ENCODE measurements at places on chromosomes 13 and 19.

DNA sequence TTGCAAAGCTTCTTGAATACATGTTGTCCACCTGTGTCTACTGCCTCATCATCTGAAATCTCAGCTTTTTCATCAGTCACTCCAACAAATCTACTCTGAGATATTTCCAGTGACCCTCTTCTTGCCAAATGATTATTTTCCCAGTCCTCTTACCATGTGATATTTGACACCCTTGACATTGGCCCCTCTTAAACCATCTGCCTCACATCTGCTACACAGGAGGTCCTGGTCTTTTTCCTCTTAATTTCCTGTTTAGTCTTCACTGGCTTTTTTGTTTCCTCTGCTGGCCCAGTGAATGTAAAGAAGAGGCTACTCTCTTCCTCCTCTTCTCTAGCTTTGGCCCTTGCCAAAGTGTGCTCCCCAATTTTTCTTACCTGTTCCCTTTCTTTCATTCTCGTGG is 218.7 kb downstream of the DNAJC15 start:
- no peak for DNase-seq

DNA sequence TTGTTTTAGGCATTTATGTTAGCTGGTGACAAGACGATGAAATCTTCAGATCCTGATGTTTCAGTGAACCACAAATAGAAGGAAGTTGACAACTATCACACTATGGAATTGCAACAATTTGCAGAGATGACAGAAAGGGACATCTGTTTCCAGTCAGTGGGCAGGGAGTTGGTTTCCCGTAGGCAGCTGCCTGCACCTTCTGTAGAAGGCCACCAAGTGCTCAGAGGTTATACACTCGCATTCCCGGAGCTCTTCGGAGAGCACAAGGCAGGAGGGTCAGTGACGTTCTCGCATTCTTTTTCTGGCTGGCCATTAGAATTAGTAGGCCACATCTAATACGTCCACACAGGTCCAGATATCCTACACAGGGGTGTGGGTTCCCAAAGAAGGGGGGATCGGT is 129.4 kb downstream of the SHISA2 start:
- no peak for DNase-seq

- no peak for DNase-seq
Measured at GRCh38 chr19:31819837-31820236, 470.6 kb upstream of the TSHZ3 start.

DNA sequence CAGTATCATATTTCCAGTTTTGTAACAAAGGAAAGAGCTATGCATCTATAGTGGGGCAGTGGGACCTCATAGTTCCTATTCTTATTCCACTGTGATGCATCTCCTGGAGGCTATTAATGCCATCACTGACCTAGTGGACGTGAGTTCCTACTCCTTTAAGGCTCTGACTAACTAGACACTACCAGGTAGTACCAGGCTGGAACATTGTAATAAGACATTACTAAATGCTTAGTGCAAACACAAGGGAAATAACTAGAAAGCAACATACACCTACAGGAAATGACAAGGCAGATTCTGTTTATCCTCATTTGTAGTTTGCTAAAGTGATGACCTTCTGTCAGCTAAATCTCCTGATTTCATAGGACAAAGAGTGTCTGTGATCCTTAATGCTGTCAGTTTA is 192.5 kb downstream of the POSTN start:
- DNase-seq = no peak

DNA sequence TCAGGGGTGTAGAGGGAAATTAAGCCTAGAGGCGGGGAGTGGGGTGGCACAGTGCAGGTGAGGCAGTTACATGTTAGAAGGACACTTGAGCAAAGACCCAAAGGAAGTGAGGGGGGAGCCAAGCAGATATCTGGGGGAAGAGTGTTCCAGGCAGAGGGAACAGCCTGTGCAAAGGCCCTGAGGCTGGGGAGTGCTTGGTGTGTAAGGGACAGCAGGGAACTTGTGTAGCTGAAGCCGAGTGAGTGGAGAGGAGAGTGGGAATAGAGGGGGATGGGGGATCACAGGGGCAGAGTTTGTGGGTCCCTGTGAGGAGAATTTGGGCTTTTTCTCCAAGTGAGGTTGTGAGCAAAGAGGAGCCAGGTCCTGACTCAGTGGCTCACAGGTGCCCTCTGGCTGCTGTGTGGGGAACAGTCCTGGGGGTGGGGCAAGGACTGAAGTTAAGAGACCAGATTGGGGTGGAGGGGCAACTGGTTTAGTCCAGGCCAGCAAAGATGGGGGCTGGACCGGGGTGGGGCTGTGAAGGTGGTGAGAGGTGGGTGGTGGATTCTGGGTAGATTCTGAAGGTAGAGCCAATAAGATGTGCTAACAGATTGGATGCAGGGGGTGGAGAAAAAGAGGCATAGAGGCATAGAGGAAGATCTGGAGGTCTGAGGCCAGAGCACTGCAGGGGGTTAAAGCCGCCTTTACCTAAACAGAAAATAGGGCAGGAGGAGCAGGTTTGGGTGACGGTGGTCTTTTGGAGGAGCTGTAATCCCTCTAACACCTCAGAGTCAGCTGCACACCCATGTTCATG is 75.3 kb downstream of the CACNA1A start:
- no peak for DNase-seq

- no peak for DNase-seq
Measured at GRCh38 chr19:47704656-47705055, 8.6 kb upstream of the EHD2 start.

DNA sequence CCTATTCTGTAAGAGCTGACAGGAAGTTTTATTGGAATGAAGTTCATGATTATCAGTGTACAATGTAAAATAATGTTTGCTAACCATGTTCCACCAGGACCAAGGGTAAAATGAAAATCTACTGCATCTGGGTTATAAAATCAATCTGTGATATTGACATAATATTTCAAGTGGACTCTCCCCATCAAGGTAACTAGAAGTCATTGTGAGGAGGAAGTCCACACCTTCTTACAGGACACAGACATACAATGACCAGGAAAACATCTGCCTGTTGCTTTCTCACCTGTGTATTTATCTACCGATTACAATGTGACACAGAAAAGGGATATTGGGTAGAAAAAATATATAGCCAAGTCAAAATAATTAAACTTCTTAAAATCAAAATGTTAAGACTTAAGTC is 140.7 kb upstream of the RFC3 start:
- no peak for DNase-seq

GRCh38 chr19:39927076-39927475 is 7.4 kb downstream of the FCGBP start:
- DNase-seq = no peak

DNA sequence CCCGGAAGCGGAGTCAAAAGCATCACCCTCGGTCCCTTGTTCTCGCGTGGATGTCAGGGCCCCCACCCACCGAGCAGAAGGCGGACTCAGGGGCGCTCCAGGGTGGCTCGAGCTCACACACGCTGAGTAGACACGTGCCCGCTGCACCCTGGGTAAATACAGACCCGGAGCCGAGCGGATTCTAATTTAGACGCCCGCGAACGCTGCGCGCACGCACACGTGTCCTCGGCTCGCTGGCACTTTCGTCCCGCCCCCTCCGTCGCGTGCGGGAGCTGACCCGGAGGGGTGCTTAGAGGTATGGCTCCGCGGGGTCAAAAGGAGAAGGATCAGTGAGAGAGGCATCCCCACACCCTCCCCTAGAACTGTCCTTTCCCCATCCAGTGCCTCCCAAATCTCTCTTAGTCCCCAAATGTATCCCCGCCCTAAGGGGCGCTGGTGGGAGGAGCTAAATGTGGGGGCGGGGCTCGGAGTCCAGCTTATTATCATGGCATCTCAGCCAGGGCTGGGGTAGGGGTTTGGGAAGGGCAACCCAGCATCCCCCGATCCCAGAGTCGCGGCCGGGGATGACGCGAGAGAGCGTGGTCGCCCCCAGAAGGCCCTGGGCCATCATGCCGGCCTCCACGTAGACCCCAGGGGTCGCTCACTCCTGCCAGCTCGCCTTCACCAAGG is 451 bp upstream of the ICAM5 start:
- no peak for DNase-seq

GRCh38 chr13:28602580-28602979 is 56.4 kb upstream of the POMP start:
- no peak for DNase-seq

- DNase-seq = peak; percentile 82
Measured at GRCh38 chr13:112587764-112588489, at the start of gene TUBGCP3. Gene TUBGCP3, minus strand, starts transcription at chr13:112588153. Its CDS starts 173 bp downstream, at chr13:112587980.

DNA sequence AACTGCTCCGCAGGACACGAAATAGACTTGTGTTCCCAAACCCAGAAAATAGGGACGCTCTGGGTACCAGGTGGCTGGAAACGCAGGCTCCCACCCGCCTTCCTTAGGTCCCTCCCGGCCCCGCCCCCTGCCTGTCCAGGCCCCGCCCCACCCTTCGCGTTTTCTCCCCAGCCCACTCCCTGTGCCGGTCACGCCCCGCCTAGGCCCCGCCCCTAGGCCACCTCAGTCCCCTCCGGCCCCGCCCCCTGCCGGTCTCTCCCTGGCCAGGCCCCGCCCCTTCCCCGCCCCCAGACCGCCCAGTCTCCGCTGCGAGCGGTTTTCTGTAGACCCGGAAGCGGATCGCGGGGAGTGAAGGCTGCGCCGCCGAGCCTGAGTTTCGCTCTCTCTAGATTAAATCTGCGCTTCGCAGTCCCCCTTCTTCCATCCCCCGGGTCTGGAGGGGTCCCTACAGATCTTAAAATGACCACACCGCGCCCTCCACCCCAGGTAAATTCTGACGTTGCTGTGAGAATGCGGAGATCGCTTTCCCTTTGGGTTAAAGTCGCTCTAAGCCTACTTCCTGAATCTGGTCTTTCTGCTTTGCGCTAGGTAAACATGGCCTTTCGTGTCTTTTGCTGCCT is 3.7 kb upstream of the ZNF665 start:
- peak; percentile 98 for DNase-seq

GRCh38 chr13:24056616-24057137 is 103.8 kb upstream of the SPATA13 start:
- DNase-seq = no peak

- DNase-seq = no peak
Measured at GRCh38 chr13:48304143-48304876, 759 bp downstream of the RB1 start.

GRCh38 chr19:45403781-45404556 is 900 bp downstream of the PPP1R13L start:
- no peak for DNase-seq

DNA sequence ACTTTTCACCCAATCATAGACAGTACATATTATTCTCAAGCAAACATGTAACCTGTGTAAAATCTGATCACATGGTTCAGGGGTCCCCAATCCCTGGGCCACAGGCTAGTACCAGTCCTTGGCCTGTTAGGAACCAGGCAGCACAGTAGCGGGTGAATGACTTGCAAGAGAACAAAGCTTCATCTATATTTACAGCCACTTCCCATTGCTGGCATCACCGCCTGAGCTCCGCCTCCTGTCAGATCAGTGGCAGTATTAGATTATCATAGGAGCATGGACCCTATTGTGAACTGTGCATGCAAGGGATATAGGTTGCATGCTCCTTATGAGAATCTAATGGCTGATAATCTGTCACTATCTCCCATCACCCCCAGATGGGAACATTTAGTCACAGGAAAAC is 133.1 kb downstream of the MAB21L1 start:
- no peak for DNase-seq

DNA sequence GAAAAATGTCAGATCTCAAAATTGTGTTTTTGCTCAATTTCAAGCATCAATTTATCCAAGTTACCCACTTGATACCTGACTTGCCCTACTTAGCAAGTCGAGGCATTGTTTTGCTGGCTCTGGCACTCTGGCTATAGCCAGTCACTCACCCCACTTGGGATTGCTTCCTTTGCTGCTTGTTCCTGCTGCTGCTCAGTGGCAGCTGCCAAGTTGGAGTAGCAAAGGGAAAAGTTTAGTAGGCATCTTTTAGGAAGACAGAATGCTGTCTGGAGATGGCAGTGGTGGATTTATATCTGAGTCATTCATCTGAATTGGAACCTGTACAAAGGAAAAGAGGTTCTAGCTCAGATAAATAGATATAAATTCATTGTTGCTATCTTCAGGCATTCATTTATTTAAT is 41.2 kb downstream of the PCCA start:
- DNase-seq = no peak

DNA sequence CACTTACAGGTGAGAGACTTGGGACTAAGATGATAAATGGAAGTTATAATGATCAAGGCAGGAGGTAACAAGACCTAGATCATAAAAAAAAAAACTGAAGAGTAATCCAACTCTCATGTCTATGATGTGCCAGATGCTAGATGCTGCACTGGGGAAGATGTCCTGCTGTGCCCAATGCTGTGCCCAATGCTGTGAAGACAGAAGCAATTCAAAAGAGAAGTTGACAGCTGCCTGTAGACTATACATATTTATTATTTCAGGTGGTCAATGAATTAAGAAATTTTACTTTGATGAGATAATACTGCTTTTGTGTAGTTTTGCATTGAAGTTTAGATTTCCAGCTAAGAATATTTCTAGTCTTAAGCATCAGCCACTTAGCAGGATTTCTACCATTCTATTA is 21.5 kb downstream of the VWA8 start:
- no peak for DNase-seq

- DNase-seq = no peak
Measured at GRCh38 chr13:91491980-91492379, 93.6 kb downstream of the GPC5 start.

DNA sequence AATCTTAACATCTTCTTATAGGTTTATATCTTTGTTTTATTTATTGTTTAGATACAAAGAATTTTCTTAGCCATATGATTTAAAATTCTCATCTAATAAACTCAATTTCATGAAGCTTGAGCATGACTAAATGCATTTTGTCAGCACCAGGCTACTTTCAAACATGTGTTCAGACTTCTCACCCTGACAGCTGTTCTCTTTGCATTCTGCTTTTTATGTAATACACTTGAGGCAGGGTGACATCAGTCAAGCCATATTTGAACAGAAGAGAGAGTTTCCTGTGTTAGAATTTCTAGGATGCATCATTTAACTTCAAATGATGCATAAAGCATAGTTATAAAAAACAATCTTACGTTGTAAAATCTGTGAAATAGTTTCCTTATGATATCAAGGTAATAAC is 1295.1 kb upstream of the PCDH20 start:
- DNase-seq = no peak
